ENCODE measurements at places on chromosomes 3 and 15.

DNA sequence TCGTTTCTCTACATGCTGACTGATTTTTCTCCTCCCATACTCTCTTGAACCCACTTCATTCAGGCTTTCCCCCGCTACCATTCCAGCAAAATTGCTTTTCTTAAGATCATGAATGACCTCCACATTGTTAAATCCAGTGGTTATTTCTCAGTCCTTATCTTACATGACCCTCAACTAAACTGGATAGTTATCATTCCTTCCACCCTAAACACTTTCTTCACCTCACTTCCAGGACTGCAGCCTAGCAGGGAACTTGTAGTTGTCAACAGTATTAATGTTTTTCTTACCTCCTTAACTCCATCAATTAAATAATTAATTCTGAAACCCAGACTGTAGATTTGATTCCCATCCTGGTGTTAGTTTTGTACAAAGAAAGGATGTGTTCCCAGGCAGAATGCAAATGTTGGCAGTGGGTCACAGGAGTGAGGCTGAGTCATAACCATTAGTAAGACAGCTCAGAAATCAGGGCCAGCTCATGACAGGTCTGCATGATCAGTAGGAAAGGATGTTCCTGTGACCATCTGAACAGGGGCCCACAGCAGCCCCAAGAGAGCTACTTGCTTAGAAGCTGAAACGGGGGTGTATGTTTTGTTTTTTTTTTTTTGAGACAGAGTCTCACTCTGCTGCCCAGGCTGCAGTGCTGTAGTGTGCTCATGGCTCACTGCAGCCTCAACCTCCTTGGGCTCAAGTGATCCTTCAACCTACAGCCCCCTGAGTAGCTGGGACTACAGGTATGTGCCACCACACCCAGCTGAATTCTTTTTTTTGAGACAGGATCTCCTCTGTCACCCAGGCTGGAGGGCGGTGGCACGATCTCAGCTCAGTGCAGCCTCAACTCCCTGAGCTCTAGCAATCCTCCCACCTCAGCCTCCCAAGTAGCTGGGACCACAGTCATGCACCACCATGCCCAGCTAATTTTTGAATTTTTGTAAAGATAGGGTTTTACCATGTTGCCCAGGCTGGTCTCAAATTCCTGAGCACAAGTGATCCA is 9.1 kb downstream of the BCL2L10 start:
- peak; percentile 100 for DNase-seq

DNA sequence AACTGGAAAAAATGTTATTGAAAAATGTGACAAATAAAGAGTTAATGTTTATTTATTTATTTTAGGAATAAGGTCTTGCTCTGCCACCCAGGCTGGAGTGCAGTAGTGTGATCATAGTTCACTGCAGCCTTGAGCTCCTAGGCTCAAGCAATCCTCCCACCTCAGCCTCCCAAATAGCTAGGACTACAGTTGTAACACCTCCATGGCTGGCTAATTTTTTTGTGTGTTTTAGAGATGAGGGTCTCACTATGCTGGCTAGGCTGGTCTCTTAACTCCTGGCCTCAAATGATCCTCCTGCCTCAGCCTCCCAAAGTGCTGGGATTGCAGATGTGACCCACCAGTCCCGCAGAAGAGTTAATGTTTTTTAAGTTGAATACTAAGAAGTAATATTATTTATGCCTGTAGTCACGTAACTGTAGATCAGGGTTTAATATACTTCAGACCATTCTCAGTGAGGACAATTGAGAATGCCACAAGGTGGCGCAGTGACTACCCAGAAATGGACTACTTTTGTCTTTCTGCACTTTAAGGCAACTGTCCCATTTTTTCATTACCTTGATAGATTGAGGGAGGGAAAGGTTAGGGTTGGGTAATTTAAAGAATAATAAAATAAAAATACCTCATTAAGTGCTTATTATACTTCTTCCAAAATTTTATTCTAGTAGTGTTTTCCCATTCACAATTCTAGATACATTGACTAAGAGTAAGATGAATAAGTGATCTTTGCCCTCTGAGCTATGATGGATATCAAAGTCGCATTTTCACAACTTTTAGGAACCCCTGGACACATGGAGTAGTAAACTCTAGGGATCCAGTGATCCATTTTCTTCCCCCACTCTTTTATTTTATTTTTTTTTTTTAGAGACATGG is 6.0 kb downstream of the MUC13 start:
- peak; percentile 76 for DNase-seq

- peak; percentile 81 for DNase-seq
Observed at GRCh38 chr3:111859061-111859973, at the start of gene PHLDB2. Gene PHLDB2 (plus strand): TSS chr3:111859265. CDS start chr3:111884078, 24,813 bp downstream.

DNA sequence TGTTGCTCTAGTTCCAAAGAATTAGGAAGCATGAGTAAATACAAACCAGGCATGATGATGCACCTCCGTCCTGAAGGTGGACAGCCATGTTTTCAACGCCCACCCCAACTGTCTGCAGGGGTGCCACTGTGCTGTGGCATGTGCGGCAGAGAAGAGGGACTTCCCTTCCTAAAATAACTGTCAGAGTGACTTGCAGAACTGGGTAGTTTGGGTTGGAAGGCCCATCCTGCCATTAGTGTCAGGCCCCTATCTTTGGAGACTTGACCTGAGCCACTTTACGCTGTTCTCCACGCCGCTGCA is 17.4 kb upstream of the STAB1 start:
- no peak for DNase-seq

- DNase-seq, result no peak
Observed at GRCh38 chr3:117264204-117264994, 554.8 kb downstream of the TUSC7 start.

DNA sequence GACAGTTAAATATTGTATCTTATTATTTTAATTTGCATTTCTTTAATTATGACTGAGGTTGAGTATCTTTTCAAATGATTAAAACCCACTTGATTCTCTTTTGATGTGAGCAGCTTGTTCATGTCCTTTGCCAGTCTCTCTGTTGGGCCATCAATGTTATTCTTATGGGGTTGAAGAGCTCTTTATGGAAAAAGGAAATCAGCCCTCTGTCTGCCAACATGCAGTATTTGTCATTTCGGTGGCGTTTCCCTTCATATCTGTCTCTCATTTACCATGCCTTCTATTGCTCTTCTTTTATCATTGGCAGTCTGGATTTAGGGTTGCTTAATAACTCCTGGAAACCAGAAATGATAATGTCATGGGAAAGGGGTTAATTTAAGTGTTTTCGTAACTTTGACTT is 340.7 kb upstream of the DNAJC19 start:
- DNase-seq, result no peak

DNA sequence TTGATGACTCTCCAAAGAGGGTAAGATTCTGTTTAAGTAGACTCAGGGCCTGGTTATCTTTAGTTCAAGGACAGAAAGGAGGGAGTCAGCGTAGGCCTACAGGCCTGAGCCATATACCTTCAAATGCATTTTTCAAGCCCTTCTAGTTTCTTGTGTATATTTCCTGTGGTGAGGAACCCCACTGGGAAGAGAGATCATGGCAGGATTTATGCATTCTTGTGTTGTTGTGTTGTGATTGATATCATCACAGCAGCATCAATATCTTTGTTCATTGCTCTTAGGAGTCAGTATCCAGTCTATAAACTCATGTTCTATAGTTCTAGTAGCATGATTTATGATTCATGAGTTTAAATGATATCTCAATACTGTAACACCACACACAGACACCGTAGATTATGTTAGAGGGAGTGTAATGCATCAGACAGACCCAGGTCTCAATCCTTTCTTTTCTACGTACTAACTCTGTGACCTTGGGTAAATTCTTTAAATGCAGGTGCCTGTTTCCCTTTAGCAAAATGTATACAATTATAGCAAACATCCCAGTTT is 427.5 kb downstream of the PDCD6IP start:
- DNase-seq, result no peak

DNA sequence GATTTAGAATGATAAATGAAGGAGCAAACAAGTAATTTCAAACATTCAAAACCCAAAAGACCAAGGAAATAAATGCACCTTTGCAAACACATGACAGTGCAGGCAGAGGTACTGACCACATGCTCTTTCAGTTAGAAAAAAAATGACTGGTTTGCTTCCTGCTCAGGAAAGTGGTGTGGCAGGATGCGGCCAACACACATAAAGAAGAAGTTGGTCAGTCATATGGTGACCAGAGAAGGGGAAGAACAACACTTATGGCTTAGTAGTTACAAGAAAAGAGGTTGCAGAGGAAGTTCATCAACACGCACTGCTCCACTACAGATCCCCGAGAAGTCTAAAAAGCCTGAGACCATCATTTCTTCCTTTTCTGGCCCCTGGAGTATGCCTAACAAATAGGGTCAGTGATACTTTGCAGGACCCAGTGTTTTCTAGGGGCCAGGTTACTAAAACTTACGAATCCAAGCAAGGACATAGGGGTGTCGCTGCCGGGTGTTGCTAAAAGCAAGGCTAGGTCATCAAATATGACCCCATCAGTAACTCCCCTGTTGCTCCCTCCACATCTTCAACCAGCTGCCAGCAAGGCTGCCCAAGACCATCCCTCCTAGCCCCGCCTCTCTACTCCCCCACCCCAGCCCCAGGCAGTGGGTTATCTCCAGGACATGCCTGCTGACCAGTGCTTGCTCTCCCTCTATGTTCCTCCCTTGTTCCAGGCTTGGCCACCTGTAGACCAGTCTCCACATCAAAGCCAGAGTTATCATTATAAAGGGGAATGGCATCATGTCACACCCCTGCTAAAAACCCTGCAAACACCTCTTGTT is 11.2 kb downstream of the ATP8B4 start:
- no peak for DNase-seq

DNA sequence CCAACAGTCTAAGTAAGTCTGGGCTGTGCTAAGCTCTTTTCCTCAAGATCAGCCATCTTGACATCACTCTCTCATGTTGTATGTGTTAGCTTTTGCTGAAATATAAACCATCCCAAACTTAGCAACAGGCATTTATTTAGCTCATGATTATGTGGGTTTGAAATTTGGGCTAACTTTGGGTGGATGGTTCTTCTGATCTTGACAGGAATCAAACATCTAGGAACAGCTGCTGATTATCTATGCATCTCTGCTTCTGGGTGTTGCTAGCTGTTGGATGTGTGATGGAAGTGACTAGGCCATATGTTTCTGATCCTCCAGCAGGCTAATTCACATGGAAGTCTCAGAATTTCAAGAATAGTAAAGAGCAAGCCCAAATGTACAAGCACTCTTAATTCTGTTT is 615.2 kb upstream of the TGFBR2 start:
- no peak for DNase-seq

GRCh38 chr3:194492001-194492400 is 5.2 kb upstream of the ATP13A3 start:
- no peak for DNase-seq

DNA sequence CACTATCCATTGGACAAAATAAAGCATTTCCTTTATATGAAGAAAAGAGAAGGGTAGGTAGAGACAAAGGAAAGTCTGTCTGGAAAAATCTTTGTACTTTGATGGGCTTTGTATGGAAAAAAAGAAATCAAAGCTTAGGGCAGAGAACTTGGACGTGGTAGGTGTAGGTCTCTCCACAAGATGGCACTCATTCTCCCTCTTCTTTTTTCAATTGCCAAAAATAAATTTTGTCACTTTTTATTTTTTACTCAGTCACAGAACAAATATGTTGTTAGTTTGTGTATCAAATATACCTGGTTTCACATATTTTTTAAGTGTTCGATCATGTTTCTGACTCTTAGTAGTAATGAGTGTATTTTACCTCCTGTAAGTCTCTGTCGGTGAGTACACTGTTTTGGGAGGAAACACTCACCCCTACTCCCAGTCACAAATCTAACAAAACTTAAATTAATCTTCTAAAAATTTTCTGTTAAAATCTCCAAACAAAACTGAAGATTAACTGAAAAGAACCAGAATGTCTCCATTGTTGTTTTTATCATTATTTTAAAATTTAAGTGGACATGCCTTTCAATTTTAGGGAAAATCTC is 415.8 kb upstream of the GOLIM4 start:
- peak; percentile 4 for DNase-seq

DNA sequence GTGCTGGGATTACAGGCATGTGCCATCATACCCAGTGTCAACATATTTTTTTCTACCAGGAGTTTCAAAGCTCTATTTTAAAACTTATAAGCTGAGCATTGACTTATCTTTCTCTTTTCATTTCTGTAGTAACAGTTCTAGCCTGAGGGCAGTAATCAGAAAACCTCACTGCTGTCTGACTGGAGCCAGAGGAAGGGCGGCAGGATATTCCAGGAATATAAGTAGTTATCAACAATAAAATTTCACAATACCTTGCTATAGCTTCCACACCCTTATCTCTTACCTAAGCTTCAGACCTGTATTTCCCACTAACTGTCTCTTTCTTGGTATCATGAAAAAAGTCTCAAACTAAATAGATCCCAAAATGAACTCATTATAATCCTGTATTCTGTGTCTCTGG is 5.1 kb upstream of the NEDD4 start:
- DNase-seq, result no peak

DNA sequence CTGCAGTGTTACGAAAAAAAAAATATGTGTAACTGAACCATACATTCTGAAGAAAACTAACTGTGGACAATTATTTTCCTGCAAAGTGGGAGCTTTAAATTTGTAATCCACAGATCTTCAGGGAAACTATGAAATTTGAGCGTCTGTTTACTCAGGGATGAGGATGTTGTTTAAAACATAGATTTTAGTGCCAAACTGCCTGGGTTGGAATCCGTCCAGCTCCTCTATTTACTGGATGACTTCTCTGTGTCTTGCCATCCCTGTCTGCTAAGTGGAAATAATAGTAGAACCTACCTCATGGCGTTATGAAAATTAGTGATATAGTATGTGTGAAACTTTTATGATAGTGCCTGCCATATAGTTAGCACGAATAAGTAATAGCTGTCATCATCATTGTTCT is 666.5 kb downstream of the SQOR start:
- DNase-seq, result no peak

- no peak for DNase-seq
Observed at GRCh38 chr3:67325231-67325630, 327.1 kb downstream of the KBTBD8 start.

- no peak for DNase-seq
Observed at GRCh38 chr3:58622892-58623291, 43.7 kb downstream of the FAM3D start.

Data from fibroblast of mammary gland (primary cell).